ENCODE measurements at places on chromosomes 7 and 10. TPM values are rescaled to one million over a fixed set of nuclear protein-coding genes. Genes with fewer than 3 reads are reported as not detected.

The CCDC172 gene
- not detected for total RNA-seq

The GHRHR gene
- not detected for total RNA-seq

The TCAF2 gene
- total RNA-seq, result 0.41 TPM

The TMEM213 gene
- not detected for total RNA-seq

The RINT1 gene
- total RNA-seq, result 14.3 TPM

The DNAH11 gene
- 0.15 TPM for total RNA-seq

The FOXI2 gene
- total RNA-seq, result not detected

The GNAT3 gene
- not detected for total RNA-seq

The NAT16 gene
- 0.10 TPM for total RNA-seq

The CH25H gene
- not detected for total RNA-seq

The ABCC2 gene
- total RNA-seq, result 164 TPM

The CYP3A7 gene
- not detected for total RNA-seq

The CYP2E1 gene
- 0.39 TPM for total RNA-seq

The IQUB gene
- total RNA-seq, result 0.05 TPM

The GPNMB gene
- total RNA-seq, result 2.7 TPM

The MKX gene
- total RNA-seq, result not detected

The SLC37A3 gene
- 29.0 TPM for total RNA-seq

The DRGX gene
- total RNA-seq, result 0.09 TPM

The SEMA3E gene
- total RNA-seq, result 2.9 TPM

The CDK14 gene
- 0.42 TPM for total RNA-seq
